T-helper 22 cell (primary cell): ENCODE measurements at places on chromosomes 11 and 22.

- DNase-seq, result no peak
These were observed 753.1 kb upstream of the ARHGAP42 start for GRCh38 chr11:99934008-99934407.

DNA sequence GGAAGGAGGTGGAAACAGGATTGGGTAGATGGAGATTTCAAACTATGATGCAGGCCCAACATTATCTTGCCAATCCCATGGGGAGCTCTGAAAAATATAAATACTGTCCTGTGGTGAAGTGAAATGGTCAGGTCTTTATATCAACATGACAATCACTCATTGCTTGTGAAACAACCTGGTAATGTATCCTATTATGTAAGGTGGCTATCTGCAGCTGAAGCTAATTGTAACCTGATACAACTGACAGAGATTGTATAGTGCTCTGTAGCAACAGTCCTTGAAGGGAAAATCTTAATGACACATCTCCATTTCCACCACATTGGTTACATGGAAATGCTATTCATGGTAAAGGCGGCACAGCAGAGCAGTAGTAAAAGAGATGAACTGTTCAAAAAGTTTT, 20.7 kb upstream of the CHORDC1 start:
- DNase-seq, result no peak

DNA sequence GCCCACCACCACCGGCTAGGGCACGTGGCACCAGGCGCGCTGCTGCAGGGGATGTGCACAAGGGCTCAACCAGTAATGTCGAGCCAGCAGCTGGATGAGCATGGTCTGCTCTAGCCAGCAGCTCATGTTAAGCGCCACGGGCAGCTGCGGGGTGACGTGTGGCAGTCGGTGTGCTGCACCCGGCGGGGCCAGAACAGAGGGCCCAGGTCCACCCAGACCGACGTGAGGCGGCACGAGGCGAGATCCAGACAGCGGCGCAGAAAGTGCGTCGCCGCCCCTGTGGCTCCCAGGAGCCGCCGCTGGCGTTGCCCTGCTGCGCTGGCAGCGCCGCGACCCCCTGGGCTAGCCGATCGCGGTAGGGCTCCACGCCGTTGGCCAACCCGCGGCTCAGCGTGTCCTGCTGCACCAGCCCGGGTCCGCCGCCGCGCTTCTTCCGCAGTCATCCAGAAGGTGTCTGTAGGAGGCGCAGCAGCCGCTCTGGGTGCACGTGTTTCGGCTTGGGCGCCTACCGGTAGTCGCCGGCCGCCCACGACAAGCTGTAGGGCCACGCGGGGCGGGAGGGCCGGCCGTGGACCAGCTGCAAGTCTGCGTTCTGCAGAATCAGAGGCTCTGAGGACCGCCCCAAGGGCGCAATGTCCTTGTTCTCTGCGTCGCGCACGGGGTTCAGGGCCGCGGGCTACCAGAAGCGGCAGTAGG, 4.6 kb upstream of the GALR3 start:
- DNase-seq, result peak; percentile 40

GRCh38 chr11:87063982-87064381, 26.2 kb downstream of the TMEM135 start:
- DNase-seq, result no peak

- no peak for DNase-seq
These were observed 531 bp upstream of the SOX6 start for GRCh38 chr11:16356761-16357393.

DNA sequence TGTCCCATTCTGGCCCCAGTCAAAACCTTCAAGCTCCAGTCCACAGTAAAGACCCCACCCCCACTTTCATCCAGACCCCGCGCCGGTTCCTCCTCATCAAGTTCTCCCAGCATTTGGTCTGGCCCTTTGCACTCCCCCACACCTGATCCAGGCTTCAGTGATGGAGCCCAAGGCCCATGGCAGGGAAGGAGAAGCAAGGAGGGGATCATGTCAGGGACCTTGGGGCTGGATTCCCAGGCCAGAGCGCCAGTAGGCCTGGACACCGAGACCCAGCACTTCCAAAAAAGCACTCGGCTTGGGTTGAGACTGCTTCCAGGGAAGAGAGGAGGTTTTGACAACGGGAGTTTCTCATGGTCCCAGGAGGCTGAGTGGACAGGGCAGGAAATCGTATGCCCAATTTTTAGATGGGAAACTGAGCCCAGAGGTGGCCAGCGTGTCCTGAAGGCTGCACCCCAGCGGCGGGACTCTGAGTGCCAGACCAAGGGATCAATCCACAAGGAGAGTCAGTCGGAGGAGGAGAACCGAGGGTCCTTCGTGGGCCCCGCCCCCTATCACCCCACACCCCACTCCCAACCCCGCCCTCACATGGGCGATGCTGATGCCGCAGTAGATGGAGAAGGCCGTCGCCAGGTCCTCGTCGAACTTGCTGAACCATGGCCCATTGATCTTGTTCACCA, 90.5 kb downstream of the PDE2A start:
- DNase-seq, result no peak

DNA sequence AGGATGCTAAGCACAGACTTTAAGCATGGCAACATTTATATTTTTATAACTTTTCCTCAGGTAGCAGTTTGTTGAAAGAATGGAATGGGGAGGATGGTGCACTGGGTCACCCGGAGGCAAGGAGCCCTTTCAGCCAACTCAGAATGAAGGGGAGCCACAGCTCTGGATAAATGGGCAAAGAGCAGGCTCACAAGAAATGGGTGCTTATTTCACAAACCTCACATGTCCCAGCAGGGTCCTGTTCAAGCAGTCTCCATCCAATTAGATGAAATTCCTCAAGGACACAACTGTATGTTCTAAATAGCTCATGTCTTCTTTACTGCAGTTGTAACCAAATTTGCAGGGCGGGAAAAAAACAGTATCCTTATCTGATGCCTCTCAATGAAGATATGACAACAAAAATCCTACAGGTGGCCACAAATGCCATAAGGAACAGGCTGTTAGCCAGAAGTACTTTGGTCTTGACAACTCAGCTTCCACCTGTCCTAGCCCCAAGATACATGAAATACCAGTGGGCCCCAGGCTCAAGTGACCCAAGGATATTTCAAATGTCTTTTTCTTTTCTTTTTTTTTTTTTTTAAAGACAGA, 48.2 kb downstream of the MAPK1 start:
- no peak for DNase-seq

- no peak for DNase-seq
These were observed 17.6 kb downstream of the PGA5 start for GRCh38 chr11:61258546-61258945.

DNA sequence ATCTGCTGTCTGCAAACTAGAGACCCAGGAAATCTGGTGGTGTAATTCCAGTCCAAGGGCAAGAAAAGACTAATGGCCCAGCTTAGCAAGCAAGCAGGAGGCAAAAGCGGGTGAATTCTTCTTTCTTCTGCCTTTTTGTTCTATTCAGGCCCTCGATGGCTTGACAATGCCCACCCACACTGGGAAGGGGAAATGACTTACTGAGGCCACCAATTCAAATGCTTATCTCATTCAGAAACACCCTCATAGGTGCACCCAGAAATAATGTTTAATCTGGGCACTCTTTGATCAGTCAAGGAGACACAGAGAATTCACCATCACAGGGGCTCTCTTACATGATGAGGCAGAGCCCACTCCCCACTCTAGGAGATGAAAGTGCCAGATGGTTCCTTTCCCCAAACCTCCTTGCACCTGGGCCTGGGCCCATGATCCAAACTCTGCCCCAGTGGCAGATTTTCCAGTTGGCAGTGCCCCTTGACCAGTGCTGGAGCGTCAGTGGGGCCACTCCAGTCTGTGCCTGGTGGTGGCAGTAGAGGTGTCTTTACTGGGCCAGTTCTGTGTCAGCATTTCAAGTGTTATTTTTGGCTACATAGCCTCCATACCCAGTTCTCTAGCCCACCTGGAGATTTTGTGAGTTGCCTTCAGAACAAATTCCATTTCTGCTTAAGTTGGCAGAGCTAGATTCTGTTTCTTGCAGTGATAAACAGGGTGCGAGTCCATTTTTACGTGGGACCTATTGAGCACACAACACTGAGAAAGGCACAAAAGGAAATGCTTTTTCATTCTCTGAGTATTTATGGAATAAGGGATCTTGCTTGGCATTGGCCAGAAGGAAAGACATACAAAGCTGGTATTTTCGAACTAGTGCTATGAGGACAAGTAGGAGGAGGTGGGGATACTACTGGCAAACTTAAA, 7.5 kb downstream of the ELMOD1 start:
- no peak for DNase-seq

DNA sequence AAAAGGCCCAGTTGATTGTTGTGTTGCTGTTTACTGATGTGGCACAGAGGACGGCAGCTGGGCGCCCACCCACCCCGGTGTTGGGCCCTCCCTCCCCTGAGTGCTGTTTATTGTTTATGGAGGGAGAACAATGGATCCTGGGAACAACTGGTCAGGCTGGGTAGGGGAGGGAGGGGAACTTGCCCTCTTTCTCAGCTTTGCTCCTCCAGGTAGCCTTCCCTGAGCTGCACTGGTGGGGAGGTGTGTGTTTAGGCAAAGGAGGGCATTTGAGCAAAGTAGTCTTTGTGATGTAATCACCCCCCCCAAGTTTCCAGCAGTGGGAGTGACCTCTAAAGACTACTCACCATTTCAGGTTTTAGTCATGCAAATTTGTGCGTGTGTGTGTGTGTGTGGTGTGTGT, 1035.3 kb downstream of the NTM start:
- no peak for DNase-seq

DNA sequence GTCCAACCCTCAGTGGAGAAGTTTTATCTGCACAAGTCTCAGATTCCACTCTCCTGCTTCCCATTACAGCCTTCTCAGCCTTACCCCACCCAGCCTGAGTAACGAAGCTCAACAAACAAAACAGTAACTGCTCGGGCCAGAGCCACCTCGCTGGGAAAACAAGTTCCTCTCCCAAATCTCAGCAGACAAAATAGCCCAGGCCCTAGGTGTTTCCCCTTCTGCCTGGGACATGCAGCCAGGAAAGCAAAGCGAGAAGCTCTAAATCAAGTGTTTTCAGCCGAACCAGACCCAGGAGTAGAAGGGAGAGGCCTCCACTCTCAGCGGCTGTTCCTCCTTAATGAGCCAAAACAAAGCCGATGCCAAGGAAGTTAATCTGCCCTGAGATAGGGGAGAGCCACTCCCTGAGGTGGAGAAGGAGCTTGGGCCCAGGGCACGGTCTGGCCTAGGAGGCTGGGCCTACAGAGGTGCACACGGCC, 44.0 kb downstream of the LIF start:
- no peak for DNase-seq

- no peak for DNase-seq
These were observed 56.8 kb downstream of the CD82 start for GRCh38 chr11:44622190-44622650.

- no peak for DNase-seq
These were observed 121.1 kb downstream of the NXPE2 start for GRCh38 chr11:114799476-114799875.

DNA sequence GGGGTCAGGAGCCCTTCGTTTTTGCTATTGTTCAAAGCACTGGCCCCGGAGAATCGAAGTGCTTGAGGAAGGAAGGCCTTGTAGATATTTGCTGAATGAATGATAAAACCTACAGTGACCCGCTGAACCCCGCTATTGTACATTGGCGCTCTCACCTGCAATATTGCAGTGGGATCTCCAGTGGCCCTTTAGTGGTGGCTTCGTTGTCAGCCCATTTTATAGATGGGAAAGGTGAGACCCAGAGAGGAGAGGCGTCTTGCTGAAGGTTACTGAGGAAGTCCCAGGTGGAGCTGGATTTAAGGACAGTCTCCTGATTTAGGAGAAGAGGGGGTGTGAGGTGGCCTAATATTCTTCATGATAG, 1.2 kb downstream of the CDC42EP2 start:
- DNase-seq, result no peak

DNA sequence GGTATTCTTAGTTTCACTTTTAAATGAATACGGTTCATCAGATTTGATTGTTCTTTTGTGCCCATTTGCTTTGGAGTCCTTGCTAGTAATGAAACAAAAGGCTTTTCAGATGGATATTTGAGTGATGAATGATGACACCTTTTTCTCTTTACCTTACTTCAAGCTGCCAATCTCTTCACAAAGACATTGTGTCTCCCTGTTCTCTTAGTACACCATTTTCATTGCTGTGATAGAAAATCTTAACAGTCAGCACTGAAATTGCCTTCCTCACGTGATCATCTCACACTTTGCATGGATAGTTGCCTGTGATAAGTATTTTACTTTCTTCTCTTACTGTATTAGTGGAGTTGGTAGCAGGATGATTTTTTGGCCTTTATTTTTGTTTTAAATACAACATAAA, 396.6 kb downstream of the NELL1 start:
- DNase-seq, result no peak

DNA sequence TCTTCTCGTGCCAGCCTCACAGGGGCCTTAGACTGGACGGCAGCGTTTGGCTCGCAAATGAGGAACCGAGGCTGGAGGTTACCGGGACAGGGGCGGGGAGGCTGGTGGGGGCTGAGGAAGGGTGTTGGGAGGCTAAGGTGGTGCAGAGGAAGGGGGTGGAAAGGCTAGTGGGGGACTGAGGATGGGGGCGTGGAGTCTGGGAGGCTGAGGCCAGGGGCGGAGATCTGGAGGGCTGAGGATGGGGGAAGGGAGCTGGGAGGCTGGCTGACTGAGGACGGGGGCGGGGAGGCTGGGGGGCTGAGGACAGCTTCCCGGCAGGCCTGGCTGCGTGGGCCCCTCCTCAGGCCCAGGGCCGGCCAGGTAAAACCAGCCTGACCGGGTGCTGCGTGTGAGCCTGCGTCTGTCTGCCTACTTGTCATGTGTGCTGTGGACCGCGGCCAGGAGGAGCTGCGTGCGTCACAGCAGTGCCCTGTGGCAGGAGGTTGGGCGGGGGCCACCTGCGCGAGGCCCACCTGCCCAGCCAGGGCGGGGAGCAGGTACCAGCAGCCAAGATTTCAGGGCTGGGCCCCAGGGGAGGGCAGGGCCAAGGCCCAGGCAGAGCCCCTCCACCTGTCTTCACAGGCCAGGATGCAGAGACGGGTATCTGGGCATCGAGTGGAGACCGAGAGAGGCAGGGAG, 9.4 kb upstream of the PIM3 start:
- no peak for DNase-seq

- DNase-seq, result no peak
These were observed 625 bp downstream of the RFPL2 start for GRCh38 chr22:32204040-32204855.

DNA sequence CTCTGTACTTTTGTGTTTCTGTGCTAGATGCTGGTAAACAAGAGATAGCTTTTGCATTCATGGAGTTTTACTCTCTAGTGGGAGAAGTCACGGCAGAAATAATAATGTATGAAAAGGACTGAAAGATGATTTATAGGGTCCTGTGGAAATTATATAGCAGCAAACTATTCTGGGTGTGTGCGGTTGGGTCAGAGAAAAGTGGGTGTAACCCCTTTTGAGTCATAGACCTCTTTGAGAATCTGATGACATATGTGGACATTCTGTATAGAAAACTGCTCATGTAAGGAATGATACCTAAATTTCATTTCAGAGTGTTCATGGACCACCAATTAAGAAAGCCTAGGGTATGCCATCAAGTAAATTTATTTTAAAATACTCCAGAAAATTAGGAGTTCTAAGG, 54.4 kb downstream of the TMEM135 start:
- DNase-seq, result no peak
